ENCODE measurements at places on chromosomes 2 and 18.

GRCh38 chr18:72878561-72878960 is 10.8 kb upstream of the NETO1 start:
- DNase-seq, result no peak

DNA sequence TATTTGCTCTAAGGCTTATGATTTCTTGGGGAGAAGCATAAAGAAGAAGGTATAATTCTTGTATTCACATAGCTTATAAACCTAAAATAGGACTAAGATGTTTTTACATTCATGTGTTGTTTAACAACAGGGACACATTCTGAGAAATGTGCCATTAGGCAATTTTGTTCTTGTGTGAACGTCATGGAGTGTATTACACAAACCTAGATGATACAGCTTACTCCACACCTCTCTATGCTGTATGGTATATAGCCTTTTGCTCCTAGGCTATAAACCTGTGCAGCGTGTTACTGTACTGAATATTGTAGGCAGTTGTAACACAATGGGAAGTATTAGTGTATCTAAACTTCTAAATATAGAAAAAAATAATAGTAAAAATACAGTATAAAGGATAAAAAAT is 92.1 kb downstream of the PHLPP1 start:
- no peak for DNase-seq

- DNase-seq, result no peak
Measured at GRCh38 chr2:44205169-44205568, 36.5 kb downstream of the PPM1B start.

- no peak for DNase-seq
Measured at GRCh38 chr2:23680951-23681350, 246.0 kb downstream of the ATAD2B start.

GRCh38 chr2:27194538-27195354 is 17.1 kb upstream of the ATRAID start:
- DNase-seq, result no peak

- DNase-seq, result no peak
Measured at GRCh38 chr2:60659026-60659425, 97.0 kb upstream of the PAPOLG start.

DNA sequence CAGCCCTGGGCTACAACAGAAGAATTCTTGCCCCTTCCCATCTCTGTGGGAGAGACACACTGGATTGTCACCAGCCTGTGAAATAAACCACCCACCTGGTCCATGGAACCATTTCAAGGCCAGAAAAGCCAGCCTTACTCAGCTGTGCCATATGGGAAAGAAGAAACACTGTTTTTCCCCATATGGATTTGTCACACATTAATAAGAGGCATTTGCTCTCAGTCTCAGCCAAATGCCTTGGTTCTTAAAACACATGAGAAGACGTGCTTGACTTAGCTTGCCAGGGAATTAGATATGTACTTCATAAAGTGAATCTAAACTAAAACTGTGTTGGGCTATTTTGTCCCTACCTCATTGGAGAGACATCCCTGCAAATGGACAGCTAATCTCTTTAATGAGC is 308.6 kb upstream of the TNP1 start:
- DNase-seq, result no peak

- DNase-seq, result peak; percentile 23
Measured at GRCh38 chr2:113251118-113251517, 27.6 kb downstream of the PAX8 start.

GRCh38 chr2:20539133-20539719 is 92.4 kb downstream of the RHOB start:
- DNase-seq, result no peak

DNA sequence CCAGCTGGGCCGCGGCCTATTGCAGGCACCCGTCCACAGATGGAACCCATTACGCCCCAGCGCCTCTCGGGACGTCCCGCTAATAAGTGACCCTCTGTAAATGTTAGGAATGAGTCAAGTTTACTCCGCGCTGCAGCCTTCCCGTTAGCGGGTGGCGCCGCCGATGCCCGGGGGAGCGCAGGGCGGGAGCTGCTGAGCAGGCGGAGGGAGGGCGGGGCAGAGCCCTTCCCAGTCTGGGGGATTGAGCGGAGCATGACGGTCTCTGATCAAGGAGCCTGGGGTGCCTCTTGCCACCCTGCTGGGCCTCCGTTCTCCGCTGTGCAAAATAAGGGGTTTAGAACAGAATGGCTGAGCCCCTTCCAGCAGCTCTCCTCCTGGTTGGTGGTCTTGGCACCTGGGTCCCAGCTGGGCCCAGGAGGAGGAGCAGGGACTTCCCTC is 10.5 kb downstream of the CROCC2 start:
- no peak for DNase-seq

GRCh38 chr2:58025150-58025933 is 21.3 kb upstream of the VRK2 start:
- no peak for DNase-seq

DNA sequence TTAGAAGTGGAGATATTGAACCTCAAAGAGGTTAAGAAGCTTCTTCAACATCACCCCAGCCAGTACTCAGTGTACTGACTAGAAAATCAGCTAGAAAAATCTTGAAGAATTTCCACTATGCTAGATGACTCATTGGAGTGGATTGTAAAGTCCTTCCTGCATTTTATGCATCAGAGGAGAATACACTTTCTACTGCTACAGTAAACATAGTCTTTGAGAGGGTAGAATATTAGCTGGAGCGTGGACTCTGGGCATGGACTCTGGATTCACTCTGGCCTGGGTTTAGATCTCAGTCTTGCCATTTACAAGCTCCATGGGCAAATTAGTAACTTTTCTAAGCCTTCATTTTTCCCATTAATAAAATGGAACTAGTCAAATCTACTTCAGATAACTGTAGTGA is 215.9 kb downstream of the IRS1 start:
- no peak for DNase-seq
